ENCODE measurements at places on chromosomes 3 and 15. TPM values are rescaled to one million over a fixed set of nuclear protein-coding genes. Genes with fewer than 3 reads are reported as not detected.

The NME9 gene
- total RNA-seq, result 9.8 TPM

The PLA1A gene
- 0.53 TPM for total RNA-seq

The COL8A1 gene
- 37.2 TPM for total RNA-seq

The MAP1A gene
- total RNA-seq, result 20.1 TPM

The APBA2 gene
- 2.6 TPM for total RNA-seq

- no peaks in the 10 kb centered on the region for H3K4me1 ChIP-seq
- no peaks in the 10 kb centered on the region for H3K27me3 ChIP-seq
- no peaks in the 10 kb centered on the region for H3K36me3 ChIP-seq
- H3K27ac ChIP-seq, result no peak overlapping the region
- DNase-seq, result no peak
These were observed 215.6 kb downstream of the PDCD6IP start for GRCh38 chr3:34013818-34014570.

DNA sequence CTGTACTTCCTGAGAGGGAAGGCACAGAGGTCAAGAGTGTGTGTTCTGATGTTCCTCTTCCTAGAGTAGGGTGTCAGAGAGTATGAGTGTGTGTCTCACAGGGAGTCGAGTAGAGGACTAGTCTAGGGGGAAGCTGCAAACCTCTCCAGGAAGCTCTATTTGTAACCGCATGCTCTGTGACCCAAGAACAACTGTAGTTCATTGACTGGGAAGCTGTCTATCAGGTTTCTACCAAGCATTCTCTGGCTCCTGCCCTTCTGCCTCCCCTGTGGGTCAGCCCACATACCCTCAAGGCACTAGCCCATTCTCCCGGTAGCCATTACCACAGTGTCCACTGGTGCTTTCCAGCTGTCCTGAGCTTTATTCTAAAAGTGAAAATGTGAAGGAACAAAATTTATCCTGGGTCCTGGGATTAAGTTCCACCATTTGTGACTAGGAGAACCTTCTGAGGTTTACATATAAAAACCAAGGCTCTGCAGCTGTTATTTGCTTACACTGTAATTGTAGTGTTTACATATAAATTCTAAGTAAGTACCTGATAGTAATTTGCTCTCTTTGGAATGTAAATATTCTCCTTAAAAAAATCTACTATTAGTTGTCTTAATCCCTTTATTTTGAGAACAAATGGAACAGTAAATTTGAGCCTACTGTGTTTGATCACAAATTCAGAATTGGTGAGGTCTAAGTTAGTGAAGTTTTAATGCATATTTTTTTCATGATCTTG, 40.7 kb downstream of the MYRIP start:
- H3K4me1 ChIP-seq, result peaks cover 1% of the 10 kb centered on the region
- H3K4me3 ChIP-seq, result no peak overlapping the region
- H3K27me3 ChIP-seq, result no peaks in the 10 kb centered on the region
- no peaks in the 10 kb centered on the region for H3K36me3 ChIP-seq

DNA sequence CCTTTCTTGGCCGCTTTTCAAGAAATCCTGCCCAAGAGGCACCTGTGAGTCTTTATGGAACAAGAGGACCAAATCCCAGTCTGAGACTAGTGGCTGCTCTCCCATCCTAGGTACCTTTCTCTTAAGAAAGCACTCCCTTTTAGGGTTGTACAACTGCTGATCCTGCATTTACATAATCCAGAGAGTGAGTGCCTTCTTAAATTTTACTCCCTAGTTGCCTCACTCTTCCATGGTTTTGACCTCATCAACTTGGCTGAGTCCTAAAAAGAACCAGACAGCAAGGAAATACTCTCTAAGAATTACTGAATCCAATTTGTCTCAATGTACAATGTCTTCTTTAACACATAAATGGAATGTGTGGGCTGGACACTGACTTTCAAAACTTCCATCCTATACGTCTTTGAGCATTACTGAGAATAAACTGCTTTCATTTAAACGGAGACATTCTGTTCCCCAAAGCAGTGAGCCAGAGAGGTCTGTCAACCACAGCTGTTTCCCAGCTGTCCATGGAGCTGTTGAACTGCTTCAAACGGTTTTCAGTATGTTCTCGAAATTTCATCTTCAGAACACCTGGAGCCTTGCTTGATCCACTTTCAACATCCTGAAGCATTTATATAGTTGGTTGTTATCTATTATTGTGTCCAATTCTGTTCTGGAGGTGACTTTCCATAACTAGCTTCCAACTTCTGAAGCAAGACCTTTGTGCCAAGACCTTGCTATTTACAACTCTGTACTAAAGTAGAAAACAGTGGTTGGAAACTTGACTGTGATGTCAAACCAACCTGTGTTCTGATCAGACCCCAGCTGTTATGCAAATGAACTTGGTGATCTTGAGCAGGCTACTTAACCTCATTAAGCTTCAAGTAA, 179.1 kb downstream of the SLC9A9 start:
- no peaks in the 10 kb centered on the region for H3K4me1 ChIP-seq
- no peak overlapping the region for H3K4me3 ChIP-seq
- no peaks in the 10 kb centered on the region for H3K27me3 ChIP-seq
- H3K27ac ChIP-seq, result no peak overlapping the region

DNA sequence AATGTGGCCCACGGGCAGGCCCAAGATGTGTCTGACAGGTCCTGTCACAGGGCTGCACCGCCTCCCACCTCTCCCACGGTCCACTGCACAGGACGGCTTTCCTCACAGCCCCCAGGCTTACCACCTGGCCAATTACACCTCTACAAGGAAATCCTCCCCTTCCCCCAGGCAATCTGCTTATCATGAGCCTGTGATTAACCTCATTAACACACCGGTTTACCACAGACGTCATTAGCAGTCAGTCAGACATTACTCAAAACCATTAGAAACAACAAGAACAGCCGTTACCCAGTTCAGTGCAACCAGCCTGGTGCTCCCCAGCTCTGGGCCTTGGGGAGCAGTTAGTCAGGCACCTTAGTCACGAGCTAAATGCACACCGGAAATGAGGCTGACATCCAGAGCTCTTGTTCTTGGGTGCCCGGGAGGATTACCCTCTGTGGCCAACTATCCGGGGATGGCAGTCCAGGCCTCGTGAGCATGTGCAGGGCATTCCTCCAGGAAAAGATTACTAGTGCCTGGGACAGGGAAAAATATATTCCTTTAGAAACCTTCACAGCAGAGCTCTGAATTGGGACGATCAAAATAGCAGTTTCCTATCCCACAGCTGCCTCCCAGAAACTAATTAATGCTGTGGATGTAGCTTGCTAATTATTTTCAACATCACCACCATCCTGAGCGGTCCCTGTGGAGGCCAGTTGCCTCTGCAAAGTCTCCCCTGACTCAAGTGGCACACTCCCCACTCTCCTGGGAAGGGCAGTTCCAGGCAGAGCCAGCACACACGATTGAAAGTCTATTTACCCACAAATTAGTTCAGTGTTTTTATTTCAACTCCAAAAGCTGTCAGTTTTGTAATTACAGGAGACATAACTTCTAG, 117.4 kb upstream of the ZBED2 start:
- H3K27ac ChIP-seq, result no peak overlapping the region
- no peaks in the 10 kb centered on the region for H3K36me3 ChIP-seq
- no peaks in the 10 kb centered on the region for H3K4me1 ChIP-seq

All from ovary (tissue), 10 donors.